Activated CD4-positive, alpha-beta T cell treated with anti-CD3 and anti-CD28 coated beads for 4 hours (primary cell): ENCODE measurements at places on chromosomes 7 and 10.
A peak's percentile ranks its signal among the peaks of the same experiment; 100 is the strongest.

- DNase-seq, result no peak
These were observed 36.5 kb downstream of the KLF6 start for GRCh38 chr10:3748484-3748883.

DNA sequence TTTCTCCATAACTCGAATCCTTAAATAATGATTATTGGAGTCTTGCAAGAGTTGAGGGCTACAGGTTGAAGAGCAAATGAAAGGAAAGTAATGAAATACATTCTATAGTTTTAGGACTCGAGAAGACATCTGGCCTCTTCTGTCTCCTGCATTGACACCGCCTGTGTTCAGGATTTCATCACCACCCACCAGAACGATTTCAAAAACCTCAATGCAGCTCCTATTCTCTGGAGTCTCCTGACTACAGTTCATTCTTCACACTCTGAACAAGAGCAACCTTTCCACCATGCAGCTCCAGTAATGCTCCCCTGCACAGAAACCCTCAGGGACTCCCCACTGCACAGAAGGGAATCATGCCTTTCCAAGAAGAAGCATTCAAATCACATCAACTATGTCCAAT, 5.5 kb downstream of the IL15RA start:
- DNase-seq, result no peak

DNA sequence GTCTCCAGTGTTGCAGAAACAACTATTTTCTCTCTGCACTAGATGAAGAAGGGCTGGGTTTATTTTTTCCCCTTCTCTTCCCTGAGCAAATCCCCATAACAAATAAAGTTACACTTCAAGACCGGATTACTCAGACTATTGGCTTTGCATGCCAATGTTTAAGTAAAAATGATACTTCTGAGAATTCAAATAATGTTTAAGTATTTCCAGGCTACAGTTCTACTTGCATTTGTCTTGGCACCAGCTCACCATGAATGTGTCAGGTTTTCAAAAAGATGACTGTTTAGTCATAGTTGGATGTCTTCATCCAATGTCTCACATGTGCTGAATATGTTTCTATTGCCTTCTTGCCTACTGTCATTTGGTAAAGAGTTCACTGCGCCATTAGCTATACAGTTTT, 912.6 kb downstream of the GATA3 start:
- DNase-seq, result no peak

- DNase-seq, result no peak
These were observed 81.8 kb downstream of the PLCE1 start for GRCh38 chr10:94075506-94075905.

- DNase-seq, result peak; percentile 71
These were observed 14.9 kb downstream of the TRIM56 start for GRCh38 chr7:101099969-101100781.

GRCh38 chr10:98745645-98746044, 298.9 kb upstream of the HPS1 start:
- DNase-seq, result no peak

DNA sequence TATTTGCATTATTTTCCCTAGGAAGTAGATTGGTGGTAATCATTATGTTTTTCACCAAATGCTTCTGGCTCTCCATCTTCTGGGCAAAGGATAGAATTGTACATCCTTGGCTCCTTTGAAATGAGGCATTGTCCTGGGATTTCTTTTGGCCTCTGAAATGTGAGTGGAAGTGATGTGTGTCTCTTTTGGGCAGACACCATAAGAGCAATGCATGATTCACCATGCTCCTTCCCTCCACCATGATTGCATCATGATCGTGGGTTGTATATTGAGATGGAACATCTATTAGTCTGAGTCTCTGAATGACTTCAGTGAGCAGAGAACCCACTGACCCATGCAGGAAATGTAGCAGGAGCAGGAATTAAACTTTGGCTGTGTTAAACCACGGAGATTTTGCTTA, 49.2 kb downstream of the ADRA2A start:
- no peak for DNase-seq

DNA sequence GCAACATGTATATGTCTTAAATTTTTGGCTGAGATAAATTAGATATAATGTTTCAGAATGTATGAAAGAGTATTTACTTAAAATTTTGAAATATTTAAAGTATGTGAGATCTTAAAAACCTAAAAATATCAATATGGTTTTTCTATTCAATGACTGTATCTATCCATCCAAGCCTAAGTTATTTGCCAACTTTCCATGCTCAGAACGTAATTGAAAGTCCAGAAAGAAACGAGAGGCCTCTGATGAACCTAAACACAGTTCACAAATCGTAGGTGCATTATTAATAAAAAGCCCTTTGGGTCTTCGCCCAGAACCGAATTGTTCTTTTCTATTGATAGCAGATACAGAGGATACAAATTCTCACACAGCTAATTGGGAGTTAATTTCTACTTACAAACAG, 6.5 kb downstream of the SVIL start:
- DNase-seq, result no peak

DNA sequence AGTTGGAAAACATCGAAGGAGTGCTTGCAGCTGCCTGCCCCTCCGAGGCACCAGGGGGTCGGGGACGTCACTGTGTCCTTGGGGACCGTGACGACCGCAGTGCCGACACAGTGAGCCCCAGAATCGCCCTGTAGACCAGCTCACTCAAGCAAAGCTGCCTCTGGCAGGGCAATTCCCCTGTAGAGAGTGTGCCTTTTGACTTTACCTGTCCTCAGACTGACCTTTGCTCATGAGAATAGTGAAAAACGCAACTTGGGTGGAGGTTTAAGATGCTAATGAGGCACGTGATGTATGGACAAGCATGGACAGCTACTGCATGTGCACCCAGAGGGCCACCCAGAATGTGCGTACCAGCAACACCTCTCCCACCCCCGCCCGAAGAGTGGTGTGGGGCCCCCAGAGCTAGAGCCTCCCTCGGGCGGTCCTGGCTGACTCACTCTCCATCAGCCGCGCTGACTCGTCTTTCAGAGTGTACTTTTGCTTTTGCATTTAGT, 271.9 kb downstream of the ADARB2 start:
- no peak for DNase-seq

GRCh38 chr7:139777948-139778841, at the start of gene HIPK2:
Gene HIPK2, minus strand, starts transcription at chr7:139777998. Its CDS starts 375 bp downstream, at chr7:139777623.
- DNase-seq, result peak; percentile 73

- no peak for DNase-seq
These were observed 8.0 kb downstream of the TSPAN15 start for GRCh38 chr10:69459101-69459790.

DNA sequence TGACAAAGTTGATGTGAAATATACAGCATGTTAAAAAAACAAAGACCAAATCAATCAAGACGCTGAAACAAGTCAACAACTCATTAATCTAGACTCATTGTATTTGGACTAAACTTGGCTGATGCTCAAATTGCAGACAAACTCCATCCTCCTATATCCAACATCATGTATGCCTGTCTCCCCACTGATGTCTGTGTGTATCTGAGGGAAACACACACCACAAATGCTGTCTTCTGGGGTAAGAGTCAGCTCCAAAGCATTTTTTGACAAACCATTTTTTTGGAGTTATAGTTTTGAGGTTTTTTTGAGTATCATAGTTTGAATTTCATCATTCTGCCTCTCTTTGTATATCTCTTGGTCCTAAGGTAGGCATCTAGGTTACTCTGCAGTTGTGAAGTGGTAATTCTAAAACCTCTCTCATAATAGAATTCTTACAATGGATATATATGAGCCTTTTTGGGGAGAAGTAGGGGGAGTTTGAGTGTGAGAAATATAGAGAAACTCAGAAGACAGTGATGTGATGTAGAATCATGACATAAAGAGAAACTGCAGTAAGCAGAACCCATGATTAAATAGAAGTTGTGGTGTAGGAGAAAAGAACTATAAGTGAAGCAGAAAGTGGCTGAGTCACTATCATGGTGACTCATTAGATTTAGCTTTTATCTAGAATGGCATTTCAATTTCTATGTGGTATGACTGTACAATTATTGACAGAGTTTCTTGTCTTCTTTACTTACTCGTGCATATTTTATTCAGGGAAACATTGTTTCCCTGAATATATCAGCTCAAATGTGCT, 1531.1 kb upstream of the LRRTM3 start:
- DNase-seq, result no peak

DNA sequence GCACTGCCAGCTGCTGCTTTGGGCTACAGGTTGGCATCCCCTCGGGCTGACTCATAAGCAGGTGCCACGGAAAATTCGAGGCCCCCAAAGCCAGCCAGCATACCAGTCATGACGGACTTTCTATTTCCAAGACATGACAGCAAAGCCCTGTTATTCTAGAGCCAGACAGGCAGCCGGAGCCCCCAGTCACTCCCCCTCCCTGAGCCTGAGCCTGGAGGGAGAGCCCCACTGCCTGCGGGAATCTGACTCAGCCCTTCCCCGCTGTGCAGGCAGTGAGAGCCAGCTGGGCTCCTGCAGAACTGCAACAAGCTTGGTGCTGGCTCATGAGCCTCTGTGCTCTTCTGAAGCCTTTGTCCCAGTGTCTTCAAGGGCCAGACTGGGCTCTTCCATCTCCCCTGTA, 15.8 kb downstream of the BTBD16 start:
- DNase-seq, result no peak

DNA sequence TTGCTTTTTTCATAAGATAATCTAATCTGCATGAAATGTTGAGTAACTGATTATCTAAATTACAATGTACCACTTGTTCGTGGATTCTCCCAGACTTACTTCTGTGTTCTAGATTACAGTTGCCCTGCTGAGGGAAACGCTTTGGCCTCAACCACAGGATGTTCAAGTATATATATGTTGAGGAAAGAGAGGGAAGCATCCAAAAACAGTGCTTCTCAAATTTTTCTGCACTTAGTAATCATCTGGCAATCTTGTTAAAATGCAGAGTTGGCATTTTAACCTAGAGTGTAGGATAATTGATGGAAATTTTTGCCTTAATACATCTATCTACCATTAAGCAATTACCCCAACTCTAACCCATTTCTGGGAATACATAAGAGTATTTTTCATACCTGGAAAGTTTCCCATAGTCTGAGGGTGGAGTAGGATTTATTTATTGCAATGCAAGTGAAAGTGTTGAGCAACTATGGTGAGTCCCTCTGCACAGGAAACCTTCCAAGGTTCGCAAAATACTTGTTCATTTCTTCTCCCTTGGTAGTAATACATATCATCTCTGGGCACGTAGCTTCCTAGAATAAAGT, 59.6 kb upstream of the C1GALT1 start:
- DNase-seq, result no peak

- no peak for DNase-seq
These were observed 183.2 kb downstream of the CXCL12 start for GRCh38 chr10:44201656-44202055.

- DNase-seq, result no peak
These were observed 81.8 kb downstream of the LRRN3 start for GRCh38 chr7:111172564-111173257.

DNA sequence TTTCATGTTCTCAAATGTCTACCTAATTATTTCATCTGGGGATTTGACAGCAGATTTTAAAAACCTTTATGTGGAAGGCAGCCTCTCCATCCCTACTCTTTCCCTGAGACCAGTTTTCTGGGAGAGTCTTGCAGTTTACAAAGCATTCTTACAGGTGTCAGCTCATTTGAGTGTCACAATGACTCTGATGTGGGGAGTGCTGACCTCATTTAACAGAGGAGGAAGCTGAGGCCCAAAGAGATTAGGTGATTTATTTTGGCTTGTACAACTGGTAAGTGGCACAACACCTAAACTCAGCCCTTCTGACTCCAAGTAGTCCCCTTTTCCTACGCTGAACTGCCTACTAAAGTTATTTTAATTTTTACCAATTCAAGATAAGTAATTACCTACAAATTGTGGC, 33.3 kb upstream of the MAT1A start:
- DNase-seq, result no peak

DNA sequence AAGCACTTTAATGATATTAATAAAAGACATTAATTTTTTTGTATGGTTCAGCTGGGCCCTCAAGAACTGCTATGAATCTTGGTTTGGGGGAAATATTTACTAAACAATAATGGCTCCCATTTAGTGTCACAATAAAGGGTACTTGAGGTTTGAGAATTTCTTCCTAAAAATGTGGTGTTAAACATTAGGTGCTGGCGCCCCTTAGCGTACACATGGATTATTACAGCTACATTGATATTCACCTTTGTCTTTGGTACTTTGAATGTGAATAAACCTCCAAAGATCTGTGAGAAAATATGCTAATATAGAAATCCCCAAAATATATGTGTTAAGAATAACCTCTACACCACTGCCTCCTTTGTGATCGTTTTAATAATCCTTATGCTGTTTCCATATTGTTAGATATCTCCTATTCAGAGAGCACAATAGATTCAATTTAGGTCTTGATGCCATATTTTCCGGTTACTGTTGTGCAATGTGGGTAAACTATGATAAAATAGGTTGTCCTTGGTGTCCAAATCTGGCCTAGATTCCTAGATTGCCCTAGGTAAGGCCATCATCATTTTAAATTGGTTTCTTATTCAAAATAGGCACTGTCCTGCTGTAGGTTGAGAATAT, 161.8 kb upstream of the CACNA2D1 start:
- no peak for DNase-seq

DNA sequence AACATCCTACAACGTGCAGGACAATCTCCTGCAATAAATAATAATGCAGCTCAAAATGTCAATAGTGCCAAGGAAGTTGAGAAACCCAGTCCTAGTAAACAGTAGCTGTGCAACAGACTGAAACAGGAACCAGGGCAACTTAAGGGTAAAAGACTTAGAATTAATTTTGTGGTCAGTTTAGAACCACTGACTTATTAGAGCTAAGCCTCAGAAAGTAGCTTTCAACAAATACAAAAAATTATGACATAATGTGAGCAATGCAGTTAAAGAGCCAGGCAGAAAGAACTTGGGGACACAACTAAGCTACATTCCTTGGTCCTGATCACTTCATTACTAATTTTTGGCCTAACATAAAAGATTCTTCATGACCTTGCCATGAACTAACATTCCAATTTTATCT, 195.4 kb downstream of the MACC1 start:
- no peak for DNase-seq

GRCh38 chr7:140122965-140123364, 53.8 kb downstream of the KDM7A start:
- no peak for DNase-seq

DNA sequence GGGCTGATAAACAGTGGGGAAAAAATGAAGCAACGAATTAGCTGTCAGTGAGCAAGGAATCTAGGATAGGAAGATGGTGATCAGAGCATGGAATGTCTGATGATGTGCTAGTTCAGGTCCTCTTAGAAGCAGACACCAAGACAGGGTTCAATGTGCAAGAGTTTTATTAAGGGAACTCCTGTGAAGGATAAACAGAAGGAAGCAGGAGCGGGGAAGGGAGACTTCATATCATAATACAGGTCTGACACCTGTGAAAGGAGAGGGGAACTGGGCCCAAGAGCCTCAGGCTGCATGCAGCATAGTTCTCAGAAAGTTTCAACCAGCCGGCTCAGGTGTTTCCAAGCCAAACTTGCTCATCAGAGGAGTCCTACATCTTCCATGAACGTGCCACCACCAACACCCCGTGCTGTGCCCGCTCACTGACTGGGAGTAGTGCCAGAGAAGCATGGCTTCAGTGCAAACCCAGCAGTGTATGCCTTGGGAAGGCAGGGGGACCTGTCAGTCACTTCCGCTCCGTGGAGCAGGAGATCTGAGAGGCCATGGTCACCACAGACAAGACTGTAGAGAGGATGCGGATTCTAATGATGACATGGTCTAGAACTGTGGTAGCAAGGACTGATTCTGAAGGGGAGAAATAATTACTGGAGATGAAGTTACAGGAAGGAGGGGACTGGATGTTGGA, 45.8 kb downstream of the ZNF800 start:
- no peak for DNase-seq

GRCh38 chr7:105765846-105766245, 110.6 kb downstream of the ATXN7L1 start:
- no peak for DNase-seq
